ENCODE measurements at places on chromosomes 2 and 18.

DNA sequence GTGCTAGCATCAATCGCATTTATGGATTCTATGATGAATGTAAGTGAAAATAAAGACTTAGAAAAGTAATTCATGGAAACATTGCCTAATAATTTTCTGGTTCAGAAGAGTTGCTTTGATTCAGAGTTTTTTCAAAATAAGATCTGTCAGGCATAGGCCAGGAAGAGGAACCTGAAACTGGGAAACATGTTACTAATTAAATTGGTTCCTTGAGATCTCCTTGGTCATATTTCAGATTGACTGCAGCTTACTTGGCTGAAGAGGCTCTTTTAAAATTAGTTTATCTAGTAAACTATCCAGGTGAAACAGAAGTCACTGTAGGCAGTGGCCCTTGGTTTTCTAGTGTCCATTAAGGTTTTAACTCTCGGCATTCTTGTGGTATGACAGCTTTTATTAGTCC is 27.4 kb downstream of the PPP1CB start:
- DNase-seq, result no peak

DNA sequence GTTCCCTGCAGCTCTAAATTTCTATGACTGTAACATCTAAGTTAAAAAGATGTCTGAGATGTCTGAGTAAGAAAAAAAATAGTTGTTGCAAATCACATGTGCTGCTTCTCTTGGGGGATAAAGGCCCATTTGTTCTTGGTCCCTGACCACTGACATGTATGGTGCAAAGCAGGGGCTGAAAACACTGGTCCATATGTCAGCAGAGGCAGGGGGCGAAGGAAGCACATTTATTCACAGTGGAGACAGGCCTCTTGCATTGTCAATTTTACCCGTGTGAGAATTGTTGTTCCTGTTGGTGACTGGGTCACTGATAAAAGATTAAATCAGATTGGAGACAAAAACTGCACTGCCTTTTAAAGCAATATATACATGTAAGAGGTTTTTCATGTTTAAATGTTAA is 38.8 kb downstream of the PRKCE start:
- DNase-seq, result no peak

DNA sequence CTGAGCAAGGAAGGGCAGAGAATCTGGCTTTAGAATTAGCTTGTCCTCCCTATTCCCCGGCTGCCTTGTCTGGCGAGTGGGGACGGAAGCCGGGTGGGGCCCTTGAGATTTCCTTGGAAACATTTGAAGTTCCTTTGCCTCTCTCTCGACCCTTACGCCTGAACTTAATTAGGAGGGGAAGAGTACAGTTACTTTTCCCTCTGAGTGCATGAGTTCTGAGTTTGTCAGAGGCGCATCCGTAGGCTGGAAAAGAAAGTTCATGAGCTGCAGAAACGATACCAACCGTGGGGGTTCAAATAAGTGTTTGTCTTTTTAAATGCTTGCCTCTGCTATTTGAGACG is 468 bp downstream of the PIKFYVE start:
- DNase-seq, result no peak

DNA sequence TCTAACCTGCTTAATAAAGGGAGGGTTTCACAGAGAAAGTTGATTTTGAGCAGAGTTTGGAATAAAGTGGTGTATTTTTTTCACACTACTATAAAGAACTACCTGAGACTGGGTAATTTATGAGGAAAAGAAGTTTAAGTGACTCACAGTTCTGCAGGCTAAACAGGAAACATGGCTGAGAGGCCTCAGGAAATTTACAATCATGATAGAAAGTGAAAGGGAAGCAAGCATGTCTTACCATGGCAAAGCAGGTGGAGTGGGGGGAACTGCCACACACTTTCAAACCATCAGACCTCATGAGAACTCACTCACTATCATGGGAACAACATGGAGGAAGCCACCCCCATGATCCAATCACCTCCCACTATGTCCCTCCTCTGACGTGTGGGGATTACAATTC is 546.7 kb downstream of the EPHA4 start:
- no peak for DNase-seq

DNA sequence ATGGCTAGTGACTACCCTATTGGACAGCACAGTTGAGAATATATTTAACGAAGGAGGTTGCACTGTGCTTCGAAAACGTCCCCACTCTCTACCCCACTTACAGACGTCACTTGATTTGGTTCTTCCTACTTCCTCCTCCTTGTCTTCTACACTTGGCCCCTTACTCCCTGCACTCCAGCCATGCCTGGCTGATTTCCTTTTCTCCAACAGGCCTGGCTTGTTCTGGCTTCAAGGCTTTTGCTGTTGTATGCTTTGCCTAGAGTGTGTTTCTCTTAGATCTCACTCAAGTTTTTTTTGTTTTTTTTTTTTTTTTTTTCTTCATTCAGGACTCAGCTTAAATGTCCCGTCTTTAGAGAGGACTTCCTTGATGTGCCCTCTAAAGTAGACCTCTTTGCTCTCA is 336.8 kb downstream of the CLIP4 start:
- no peak for DNase-seq

DNA sequence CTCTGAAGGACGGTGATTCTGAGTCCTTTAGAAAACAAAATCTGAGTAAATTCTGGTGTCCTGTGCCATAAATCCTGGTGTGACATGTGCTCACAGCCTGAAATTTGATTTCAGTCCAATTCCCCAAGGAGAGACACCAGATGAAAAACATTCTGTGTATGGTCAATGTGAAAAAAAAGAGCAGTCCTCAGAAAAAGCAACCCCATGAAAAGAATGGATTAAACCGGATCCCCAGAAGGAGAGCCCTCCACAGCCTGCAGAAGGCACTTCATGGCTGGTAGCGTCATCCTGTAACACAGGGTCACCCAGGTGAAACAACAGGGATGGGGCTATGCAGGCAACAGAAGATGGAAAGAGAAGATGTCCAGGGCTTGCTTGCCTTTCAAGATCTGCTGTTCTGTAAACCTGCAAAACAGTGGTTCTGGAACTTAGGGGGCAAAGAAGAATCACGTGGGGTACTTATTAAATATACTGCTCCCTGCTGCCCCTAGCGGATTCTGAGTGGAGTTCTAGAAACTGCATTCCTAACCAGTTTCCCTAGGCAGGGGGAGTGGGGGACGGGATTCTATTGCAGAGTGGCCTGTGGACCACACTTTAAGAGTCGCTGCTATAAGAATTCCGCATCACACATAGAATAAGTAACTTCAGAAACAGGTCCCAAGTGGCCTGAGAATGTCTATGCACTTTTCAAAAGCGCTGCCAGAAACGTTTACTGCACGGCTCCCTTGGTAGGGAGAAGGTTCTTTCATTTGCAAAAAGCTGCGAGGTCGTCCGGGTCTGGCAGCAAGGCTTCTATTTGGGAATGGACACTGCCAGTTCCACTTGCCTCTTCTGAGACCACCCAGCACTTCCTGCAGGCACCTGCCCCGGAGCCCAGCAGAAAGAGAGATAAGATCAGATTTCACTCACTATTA is 118.9 kb upstream of the ARL5A start:
- no peak for DNase-seq

GRCh38 chr2:16630463-16630862 is 35.2 kb downstream of the CYRIA start:
- no peak for DNase-seq

All from stimulated activated CD4-positive, alpha-beta T cell treated with anti-CD3 and anti-CD28 coated beads, Interleukin-2, amount 100 ng/mL, for 48 hours (primary cell).